ENCODE measurements at places on chromosomes 2 and 18.

GRCh38 chr2:161379740-161380139 is 36.4 kb upstream of the TBR1 start:
- DNase-seq: no peak

- no peak for DNase-seq
Measured at GRCh38 chr2:109001201-109001600, 12.2 kb upstream of the EDAR start.

GRCh38 chr2:232315049-232315922 is 63.3 kb upstream of the ALPP start:
- DNase-seq: no peak

GRCh38 chr2:233746475-233747282 is 13.4 kb upstream of the UGT1A1 start:
- DNase-seq: no peak

- no peak for DNase-seq
Measured at GRCh38 chr2:73072129-73072395, 550 bp upstream of the SFXN5 start.

Data from HEK293T (cell line).